ENCODE measurements at places on chromosomes 13 and 19. TPM values are rescaled to one million over a fixed set of nuclear protein-coding genes. Genes with fewer than 3 reads are reported as not detected.

Gene AKAP8L
- polyA plus RNA-seq = 96.4 TPM

Gene TEX101
- not detected for polyA plus RNA-seq

Gene PRSS57
- polyA plus RNA-seq = 0.19 TPM

Gene CCDC169
- polyA plus RNA-seq = 4.5 TPM

Gene BEST2
- polyA plus RNA-seq = 0.08 TPM

Gene ZIC5
- 0.07 TPM for polyA plus RNA-seq

Gene A1BG
- 0.76 TPM for polyA plus RNA-seq

DNA sequence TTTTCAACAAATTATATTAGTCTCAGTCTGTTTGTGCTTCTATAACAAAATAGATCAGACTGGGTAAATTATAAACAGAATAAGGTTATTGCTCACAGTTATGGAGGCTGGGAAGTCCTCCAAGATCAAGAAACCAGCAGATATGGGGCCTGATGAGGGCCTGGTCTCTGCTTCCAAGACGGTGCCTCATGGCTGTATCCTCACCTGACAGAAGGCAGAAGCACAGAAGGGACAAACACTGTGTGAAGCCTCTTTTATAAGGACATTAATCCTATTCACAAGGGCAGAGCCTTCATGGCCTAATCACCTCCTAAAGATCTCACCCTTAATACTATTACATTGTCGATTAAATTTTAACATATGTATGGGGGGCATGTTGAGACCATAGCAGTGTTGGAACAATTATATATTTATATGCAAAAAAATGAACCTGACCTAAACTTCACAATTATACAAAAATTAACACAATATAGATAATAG lies 12.7 kb downstream of the F10 start:
- no peak for DNase-seq

DNA sequence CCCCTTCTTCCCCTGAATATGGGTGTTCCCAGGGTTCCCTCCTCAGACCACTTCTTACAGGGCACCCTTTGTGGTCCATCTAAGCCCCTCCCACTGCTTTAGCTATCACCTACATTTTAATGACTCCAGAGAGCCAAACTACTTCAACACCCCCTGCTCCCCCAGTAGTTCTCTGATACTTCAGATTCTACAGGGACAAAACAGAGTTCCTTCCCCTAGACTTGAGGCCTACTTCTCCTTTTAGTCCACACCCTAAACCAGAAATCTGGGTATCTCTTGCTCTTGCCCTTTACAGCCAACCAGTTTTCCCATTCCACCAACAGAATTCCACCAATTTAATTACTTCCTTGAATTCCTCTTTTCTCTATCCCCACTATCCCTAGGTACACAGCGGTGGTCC lies 107.2 kb downstream of the KCNRG start:
- DNase-seq = no peak

DNA sequence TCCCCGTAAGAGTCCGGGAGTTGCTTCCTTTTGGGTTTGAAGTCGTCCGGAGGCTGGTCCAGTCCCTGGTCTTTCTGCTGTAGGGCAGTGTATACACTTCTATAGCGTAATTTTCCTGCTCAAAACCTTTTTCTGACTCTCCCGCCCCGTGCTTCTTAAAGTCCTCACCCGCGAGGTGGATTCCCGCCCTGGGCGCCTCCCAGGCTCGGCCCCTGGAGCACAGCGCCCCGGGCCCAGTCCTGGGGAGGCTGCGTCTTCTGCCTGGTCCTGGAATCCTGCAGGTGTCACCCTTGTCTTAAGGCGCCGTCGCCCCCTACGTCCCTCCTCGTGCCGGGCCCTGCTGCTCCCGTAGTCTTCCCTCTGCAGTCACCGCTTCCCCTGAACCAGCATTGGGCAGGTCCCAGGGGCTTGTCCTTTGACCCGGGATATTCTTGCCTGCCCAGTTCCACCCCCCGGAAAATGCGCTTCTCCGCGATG lies 34.4 kb upstream of the ZNF808 start:
- DNase-seq = peak; percentile 7

- DNase-seq = no peak
These were observed 14.2 kb downstream of the DPF1 start for GRCh38 chr19:38209671-38210457.

- no peak for DNase-seq
These were observed 14.8 kb upstream of the GPI start for GRCh38 chr19:34350161-34350561.

GRCh38 chr19:14248578-14249011 lies 42.6 kb upstream of the ADGRL1 start:
- peak; percentile 79 for DNase-seq

GRCh38 chr13:30690282-30691188 lies 44.8 kb upstream of the ALOX5AP start:
- no peak for DNase-seq

GRCh38 chr13:113654175-113654560 lies 3.8 kb downstream of the ATP4B start:
- no peak for DNase-seq

DNA sequence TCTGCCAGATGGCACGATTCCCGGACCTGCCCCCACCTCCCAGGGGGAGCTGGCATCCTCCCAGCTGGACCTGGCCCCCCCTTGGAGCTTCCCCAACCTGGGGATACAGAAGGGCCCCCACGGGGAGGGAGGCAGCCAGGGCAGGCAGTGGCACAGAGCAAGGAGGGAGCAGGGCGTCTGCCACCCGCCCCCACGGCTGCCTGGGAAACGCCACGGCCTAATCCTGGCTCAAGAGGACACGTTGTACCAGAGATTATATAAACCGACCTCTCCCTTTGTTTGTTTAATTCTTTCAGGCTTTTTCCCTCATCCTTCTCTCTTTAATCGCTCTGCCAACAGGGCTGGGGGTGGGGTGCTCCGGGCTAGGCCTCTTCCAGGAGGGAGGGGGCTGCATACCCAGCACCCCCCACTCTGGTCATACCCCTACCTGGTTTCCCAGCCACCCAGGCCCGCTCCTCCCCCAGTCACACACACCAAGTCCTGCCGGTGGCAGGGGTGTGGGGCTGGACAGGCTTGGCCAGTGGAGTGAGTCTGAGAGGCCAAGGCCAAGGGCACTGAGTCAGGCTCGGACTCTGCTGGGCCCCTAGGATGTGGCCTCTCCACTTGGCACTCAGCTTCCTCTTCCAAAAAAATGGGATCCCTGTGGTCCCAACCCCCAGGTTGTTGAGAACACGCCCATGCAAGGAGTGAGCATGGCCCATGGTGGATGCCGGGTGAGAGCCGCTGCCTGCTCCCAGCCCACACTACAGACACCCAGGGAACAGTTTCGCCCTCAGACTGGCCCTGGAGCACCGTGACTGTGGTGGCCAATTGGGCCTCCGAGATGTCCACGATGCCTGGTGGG lies 29.5 kb upstream of the NFIC start:
- DNase-seq = no peak
